ENCODE measurements at places on chromosomes 11 and 22.

DNA sequence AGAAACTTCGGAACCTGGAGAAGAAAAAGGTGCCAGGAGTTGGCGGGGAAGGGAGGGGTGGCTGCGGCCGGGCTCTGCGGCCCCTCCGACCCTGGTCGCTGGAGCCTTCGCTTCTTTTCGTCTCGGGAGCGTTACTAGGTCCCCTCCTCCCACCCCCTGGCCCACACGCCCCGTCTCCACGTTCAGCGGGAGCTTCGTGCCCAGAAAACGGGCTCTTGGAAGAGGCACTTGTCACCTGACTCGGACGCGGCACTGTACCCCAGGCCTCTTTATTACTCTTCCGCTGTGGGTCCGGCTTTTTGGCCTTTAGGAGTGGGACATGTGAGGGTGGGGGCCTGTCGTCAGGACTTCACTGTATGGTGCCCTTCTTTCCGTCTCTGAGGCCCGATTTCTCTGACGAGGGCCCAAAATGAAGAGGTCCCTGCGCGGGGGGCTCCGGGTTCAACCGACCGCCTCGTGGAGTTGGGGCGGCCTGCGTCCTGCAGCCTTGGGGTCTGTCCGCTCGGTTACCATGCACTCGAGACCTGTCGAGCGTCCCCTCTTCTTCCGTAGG, 1.2 kb downstream of the CAPRIN1 start:
- DNase-seq = peak; percentile 57

- DNase-seq = no peak
These were observed 1.2 kb upstream of the TCIRG1 start for GRCh38 chr11:68037411-68038225.

GRCh38 chr11:11010624-11011127, 152.8 kb upstream of the ZBED5 start:
- no peak for DNase-seq

- no peak for DNase-seq
These were observed 420.9 kb downstream of the METTL15 start for GRCh38 chr11:28529046-28529445.

DNA sequence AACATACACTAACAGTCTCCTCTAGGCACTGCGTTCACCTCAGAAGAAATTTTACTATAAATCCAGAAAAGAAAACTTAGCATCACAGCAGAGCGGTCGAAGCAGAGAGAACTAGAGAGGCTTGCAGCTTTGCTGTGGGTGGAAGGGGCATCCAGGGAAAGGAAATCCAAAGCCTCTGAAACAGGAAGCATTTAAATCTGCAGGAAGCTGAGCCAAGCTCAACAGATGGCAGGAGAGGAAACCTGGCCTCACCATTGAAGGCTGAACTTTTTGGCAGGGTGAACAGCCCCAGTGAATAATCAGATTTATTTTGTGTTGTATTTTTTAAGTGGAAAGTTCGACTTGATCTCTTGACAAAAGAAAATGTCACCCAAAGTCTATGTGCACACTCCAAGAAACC, 858.1 kb downstream of the OPCML start:
- no peak for DNase-seq

- DNase-seq = no peak
These were observed 161.1 kb downstream of the BBOX1 start for GRCh38 chr11:27201454-27202302.

- DNase-seq = no peak
These were observed 8.5 kb downstream of the SCO2 start for GRCh38 chr22:50516891-50517290.

- DNase-seq = no peak
These were observed 39.7 kb upstream of the TTLL12 start for GRCh38 chr22:43226377-43227238.

DNA sequence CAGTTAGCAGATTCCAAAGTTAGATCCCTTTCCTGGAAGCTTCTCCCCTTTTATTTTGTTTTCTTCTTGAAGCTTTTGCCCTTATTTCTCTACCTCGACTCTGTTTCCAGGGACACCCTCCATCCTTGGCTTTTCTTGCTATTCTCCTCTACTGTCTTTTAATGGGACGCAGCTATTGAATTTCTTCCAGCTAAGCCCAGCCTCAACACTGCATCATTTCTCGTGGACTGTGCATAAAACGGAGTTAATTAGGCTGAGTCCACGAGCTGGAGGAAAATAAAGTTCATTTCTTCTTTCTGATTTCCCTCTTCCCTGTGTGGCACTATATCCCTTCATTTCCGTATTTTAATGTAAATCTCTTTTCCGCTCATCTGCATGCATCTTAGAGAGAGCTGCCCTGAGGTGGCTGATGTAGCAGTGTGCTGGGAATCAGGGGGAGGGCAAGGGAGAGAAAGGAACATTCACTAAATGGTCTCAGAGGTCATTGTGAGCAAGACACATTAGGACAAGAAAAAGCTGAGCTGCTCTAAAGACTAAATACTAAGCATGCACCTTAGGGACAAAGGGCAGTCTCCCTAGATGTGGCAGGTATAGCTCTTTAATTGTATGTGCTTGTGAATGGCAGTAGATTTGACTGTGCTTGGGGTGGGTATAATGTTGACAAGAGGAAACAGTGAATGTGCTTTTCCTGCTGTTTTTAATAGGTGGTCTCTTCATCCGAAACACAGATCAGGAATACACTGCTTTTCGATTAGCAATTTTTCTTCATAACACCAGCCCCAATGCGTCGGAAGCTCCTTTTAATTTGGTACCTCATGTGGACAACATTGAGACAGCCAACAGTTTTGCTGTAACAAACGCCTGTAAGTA, 1.9 kb downstream of the GRIA4 start:
- no peak for DNase-seq

- no peak for DNase-seq
These were observed 8.3 kb upstream of the MS4A6E start for GRCh38 chr11:60318726-60319125.

- no peak for DNase-seq
These were observed 54.3 kb downstream of the SCUBE1 start for GRCh38 chr22:43288807-43289420.

DNA sequence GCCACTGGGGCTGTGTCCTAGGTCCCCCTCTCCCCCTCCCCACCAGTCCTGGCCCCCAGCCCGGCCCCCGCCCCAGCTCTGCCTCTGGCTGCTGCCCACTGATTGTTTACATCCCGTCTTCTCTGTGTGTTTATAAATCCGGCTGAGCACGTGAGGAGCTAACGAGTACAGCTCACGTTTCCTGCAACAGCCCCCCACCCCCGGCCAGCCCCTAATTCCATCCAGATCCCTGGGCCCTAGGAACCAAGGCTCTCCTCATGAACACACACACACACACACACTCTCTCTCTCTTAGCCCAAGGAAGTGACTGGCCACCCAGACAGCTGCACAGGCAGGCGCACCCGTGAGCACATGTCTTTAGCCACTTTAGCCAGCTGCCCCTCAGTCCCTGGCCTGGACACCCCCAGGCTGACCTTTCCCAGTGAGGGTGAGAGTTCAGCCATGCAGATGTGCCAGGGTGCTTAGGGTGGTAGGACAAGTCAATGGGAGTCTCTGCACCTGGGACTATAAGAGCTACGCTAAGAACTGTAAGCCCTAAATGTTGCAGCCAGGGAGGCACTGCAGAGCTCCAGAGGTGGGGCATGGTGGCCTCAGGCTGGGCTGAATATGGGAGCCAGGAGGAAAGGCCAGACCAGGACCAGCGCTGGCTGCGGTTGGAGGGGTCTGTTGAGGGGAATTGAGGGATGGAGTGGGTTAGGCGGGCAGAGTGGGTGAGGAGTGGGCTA, 2.9 kb downstream of the CLCF1 start:
- DNase-seq = no peak

DNA sequence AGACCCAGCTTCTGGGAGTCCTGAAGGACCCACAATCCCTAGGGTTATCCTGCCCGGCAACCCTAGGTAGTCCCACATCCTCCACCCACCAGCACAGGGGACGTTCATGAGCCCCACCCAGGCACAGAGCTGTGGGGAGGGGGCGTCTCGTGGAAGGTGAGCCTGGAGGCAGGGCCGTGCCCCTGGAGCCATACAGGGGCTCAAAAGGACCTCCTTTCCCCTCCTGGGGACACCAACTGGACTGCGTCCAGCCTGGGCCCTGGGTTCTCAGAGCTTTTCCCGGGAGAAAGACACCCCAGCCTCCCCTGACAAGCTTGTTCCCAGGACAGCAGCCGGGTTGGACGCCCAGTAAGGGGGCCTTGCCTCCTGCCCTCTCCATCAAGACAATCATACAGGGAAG, 78.4 kb downstream of the BRD1 start:
- DNase-seq = no peak

DNA sequence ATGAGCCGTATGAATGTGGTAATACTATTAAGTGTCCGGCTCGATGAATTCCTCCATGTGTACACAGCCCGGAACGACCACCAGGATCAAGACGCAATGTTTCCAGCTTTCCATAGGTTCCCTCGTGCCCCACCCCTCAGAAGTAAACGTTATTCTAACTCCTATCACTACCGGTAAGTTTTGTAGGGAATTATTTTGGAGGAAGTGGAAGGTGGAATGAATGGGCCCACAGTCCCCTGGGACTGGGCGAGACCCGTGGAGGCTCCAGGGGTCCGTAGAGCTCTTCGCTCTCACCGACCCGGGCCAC, 720 bp upstream of the FAR1 start:
- no peak for DNase-seq

GRCh38 chr11:2771758-2772466, 72.1 kb upstream of the KCNQ1OT1 start:
- DNase-seq = no peak

DNA sequence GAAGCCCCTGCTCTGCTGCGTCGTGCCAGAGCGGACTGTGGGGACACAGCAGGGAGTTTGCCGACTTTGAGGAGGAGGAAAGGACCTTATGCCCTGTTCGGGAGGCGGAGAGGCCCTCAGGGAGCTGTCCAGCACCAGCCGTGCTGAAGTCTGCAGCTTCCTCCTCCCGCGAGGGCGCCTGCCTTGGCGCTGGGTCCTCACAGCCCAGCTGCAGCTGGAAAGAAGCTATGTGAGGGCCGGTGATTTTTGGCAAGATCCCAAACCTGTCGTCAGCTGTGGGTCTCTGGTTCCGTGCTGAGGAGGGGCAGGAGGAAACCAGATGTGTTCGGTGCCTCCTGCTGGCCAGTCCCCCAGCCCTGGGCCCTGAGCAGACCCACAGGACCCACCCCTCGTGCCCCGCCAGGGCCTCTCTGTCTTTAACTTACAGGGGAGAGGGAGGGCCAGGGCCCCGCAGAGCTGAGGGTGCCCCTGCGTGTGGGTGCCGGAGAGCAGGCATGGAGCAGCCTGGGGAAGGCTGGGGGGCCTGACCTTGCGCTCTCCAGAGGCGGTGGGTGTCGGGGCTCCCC, 12.0 kb downstream of the BRSK2 start:
- DNase-seq = no peak

- no peak for DNase-seq
These were observed 28.1 kb downstream of the ALKBH3 start for GRCh38 chr11:43908683-43909082.

DNA sequence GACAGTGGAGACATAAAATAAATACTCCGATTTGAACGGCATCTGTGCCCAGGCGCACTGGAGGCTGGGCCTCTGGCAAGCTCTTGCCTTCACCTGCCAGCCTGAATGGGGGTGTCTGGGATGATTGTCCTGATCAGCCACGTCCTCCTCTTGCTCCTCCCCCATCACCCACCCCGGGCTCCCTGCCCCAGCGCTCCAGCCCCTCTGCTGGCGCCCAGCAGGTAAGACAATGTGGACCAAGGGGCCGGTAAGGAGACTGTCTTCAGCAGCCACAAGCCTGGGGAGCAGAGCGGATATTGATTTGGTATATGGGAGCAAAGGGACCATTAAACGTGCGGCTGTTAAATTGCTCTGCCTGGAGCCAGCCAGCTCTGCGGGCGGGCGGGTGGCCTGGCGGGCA, 24.9 kb downstream of the WNT11 start:
- DNase-seq = no peak

GRCh38 chr11:112377946-112378345, 117.3 kb upstream of the PLET1 start:
- DNase-seq = no peak

DNA sequence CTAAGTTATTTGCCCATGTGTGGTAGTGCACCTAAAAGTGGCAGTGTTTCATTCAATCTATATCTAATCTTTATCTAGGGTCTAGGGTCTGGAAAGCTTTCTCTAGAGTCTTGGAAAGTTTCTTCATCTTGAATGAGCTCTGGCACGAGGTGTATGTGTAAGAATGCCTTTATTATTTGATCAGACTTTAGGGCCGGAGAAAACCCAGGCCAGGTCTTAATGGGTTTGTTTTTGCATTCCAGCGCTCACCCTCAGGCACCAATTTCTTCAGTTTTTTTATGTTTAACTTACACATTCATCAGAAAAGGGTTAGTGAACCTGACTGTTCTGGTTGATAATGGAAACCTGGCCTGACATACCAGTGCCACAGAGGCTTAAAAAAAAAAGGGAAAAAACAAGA, 68.3 kb upstream of the SLN start:
- DNase-seq = no peak

DNA sequence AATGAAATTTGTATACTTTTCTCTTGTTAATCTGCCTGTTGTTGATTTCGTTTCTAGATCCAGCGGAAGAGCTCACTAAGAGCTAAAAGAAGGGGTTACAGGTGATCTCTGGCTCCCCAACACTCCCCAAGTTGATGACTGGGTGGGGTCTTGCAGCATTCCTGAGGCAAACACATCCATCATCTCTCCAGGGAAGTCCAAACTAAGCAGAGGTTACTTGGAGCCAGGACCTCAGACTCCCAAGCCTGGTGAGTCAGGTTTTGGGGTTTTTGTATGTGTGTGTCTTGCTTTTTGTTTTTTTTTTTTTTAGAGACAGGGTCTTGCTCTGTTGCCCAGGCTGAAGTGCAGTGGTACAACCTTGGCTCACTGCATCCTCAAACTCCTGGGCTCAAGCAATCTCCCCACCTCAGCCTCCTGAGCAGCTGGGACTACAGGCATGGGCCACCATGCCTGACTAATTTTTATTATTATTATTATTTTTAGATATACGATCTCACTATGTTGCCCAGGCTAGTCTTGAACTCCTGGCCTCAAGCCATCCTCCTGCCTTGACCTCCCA, 11.5 kb upstream of the RPS3 start:
- DNase-seq = no peak

DNA sequence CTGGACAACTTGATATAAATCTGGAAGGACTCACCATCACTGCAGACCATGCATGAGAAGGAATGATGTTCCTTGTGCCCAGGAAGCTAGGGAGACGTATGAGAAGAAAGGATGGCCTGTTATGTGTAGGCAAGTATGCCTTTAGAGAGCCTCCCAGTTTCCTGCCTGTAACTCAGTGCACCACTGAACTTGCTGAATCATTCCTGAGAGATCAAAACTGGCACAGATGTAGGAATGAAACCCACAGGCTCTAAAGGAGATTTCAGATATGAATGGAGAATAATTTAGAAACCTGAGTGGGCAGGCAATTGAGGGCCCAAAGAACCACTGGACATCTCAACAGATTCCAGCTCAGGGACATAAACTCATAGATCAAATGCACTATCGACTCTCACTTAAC, 38.4 kb upstream of the PRSS23 start:
- no peak for DNase-seq

DNA sequence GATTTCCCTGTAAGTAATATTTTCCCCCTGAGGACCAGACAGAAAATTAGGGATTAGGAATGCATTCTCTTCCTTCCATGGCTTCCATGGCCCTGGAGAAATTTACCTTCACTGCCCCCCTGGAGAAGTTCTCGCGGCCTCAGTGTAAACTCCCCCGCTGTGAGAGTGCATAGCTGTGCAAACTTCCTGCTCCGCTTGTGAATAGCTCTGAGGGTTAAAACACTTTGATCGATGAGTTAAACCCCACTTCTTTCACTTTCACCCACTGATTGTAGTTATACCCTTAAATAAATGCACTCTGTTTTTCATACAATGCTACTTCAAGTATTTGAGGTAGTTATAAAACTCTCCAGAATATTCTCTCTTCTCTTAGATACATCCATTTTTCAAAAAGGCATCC, 190.8 kb downstream of the DSCAML1 start:
- DNase-seq = no peak
